Cerebellum (tissue), 4 donors: ENCODE measurements at places on chromosomes 3 and 15. TPM values are rescaled to one million over a fixed set of nuclear protein-coding genes. Genes with fewer than 3 reads are reported as not detected.

GRCh38 chr3:157087373-157087772 is 72.6 kb downstream of the CCNL1 start:
- no peak for DNase-seq

DNA sequence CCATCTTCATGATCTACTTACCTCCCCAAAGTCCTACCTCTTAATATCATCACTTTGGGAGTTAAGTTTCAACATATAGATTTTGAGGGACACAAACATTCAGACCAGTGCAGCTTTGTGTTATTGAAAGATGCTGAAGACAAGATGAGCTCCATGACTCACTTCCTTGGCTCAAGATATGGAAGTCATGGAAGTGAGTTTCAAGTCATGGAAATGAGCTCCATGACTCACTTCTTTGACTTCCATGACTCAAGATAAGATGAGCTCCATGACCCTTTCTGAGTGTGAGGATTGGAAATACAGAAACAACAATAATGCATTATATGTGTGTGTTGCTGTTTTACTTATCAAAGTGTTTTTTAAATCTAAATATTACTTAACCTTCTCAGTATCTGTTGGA is 170.2 kb upstream of the TPRG1 start:
- no peak for DNase-seq

- peak; percentile 26 for DNase-seq
Observed at GRCh38 chr3:126267169-126267975, 87.0 kb upstream of the ALDH1L1 start.

- no peak for DNase-seq
Observed at GRCh38 chr15:41919201-41919820, 25.5 kb upstream of the SPTBN5 start.

The PLSCR5 gene
- total RNA-seq: not detected

GRCh38 chr3:17433876-17434275 is 308.6 kb downstream of the TBC1D5 start:
- DNase-seq: no peak

GRCh38 chr3:141796889-141797781 is 33.9 kb downstream of the GRK7 start:
- DNase-seq: peak; percentile 23
